ENCODE measurements at places on chromosomes 2 and 18. TPM values are rescaled to one million over a fixed set of nuclear protein-coding genes. Genes with fewer than 3 reads are reported as not detected.

DNA sequence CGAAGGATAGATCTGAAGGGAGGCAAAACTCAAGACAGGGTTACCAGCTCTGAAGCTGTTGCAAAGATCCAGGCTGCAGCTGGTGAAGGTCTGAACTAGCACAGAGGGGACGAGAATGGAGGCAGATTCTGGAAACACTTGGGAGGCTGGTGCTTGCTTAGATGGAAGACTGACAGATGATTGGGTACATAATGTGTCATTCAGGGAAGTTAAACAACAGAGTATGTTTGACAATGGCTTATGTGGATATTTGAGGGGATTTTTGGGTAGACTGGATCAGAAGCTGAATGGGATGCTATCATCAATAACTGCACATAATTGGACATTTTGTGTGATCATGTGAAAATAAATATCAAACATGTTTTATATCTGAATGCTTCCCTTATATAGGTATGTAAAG, 2.3 kb upstream of the ZNF396 start:
- DNase-seq = no peak

GRCh38 chr2:70954886-70955285, 19.2 kb downstream of the ATP6V1B1 start:
- DNase-seq = peak; percentile 3

- no peak for DNase-seq
Measured at GRCh38 chr2:178238154-178238521, 43.8 kb downstream of the OSBPL6 start.

- DNase-seq = no peak
Measured at GRCh38 chr18:57863706-57864105, 60.6 kb upstream of the ATP8B1 start.

- peak; percentile 95 for DNase-seq
Measured at GRCh38 chr2:174039551-174040416, 74.6 kb upstream of the SP3 start.

GRCh38 chr2:101332885-101333766, 24.6 kb upstream of the RNF149 start:
- DNase-seq = no peak

Gene ZSCAN30
- 31.5 TPM for total RNA-seq

GRCh38 chr2:234102112-234102511, 51.6 kb downstream of the SPP2 start:
- no peak for DNase-seq

Gene VAMP5
- total RNA-seq = 4.9 TPM

DNA sequence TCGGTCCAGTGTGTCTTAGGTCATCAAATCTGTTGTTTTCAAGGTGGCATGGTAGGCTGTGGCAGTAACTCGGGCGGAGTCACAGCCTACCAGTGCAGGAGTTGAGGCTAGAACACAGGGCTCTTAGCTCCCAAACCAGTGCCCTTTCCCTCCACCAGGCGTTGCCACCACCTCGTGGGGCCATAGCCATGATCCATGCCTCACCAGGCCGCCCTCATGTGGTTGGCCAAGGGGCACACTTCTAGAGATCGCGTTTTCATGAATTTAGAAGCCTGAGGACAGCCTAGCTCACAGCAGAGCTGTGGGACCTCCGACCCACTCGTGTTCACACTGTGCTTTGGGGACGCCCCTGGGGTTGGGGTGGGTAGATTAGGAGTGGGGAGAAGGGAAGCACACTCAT, 10.6 kb downstream of the SEC11C start:
- no peak for DNase-seq

- DNase-seq = no peak
Measured at GRCh38 chr2:127403460-127403859, 14.8 kb upstream of the PROC start.

DNA sequence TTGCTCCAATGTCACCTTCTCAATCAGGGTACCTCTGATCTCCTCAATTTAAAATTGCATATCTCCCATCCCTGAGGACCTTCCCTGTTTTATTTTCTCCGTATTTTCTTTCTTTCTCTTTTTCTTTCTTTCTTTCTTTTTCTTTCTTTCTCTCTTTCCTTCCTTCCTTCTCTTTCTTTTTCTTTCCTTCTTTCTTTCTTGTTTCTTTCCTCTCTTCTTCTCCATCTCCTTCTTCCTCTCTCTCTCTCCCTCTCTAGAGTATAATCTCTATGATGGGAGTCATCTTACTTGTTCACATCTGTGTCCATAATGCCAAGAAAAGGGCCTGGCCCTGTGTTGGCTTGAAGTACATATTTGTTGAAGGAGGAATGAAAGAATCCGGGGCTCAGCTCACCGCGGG, 21.3 kb upstream of the SIX2 start:
- DNase-seq = no peak

- no peak for DNase-seq
Measured at GRCh38 chr2:85975581-85975980, 86.8 kb upstream of the ST3GAL5 start.

Gene ITGA4
- 1.6 TPM for total RNA-seq

Gene AGXT
- 0.24 TPM for total RNA-seq

Gene UGT1A10
- 0.31 TPM for total RNA-seq

- no peak for DNase-seq
Measured at GRCh38 chr18:56559044-56559443, 79.3 kb downstream of the TXNL1 start.

Gene OSBPL6
- 3.8 TPM for total RNA-seq

DNA sequence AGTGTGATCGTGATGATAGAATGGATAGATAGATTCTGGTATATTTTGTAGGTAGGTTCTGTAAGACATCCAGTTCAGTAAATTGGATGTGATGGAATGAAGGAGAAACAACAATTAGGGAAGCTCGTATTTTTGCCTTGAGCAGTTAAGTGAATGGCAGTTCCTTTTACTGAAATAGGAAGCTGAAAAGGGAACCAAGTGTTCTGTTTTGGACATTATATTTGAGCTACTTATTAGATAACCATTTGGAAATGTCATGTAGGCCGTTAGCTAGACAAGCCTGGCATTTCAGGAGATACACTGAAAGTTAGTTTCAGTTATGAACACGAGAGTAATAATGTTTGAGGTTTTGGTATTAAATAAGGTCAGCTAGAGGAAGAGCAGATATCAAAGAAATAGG, 41.5 kb downstream of the MARCHF7 start:
- no peak for DNase-seq

Gene ARHGAP15
- total RNA-seq = 7.7 TPM

Gene MEX3C
- 161 TPM for total RNA-seq

GRCh38 chr18:58135701-58136331, 91.8 kb downstream of the NEDD4L start:
- peak; percentile 77 for DNase-seq

Gene SCN3A
- total RNA-seq = 3.7 TPM

GRCh38 chr2:219857751-219858150, 230.3 kb downstream of the SLC4A3 start:
- DNase-seq = no peak

DNA sequence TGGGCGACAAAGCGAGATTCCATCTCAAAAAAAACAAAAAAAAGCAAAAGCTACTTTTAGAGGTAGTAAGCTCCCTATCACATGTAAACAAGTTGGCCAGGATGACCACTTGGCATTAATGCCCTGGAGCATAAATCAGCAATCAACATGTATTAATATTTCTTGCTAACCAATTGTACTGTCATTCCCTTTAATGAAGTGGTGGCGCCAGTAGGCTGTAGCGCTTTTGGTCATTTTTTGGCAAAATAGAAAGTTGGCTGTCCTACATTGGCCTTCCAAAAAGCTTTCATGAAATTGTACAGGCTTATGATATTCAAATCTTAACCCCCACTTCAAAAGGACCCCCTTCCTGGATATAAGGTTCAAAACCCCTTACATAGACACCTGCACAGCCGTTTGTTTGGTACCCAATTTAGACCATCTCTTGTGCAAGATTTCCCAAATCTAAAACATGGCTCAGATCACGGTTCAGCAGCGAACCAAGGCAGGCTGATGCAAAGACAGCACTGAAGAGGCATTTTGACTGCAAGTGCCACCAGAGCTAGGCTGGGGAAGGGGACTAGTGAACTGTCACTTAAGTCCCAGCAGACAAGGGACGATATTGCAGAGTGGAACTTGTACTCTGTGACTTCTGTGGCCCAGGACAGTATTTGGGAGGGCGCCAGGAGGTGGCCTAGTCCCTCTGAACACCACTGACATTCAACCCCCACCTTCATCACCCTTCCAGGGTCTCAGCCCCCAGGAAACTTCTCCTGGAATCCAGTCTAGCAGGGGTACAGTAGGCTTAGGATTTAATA, 31.9 kb downstream of the SMAD7 start:
- DNase-seq = no peak

Gene IGFBP2
- total RNA-seq = 118 TPM

- no peak for DNase-seq
Measured at GRCh38 chr2:133369901-133370658, 198.2 kb downstream of the NCKAP5 start.

Gene CHCHD5
- total RNA-seq = 49.0 TPM

DNA sequence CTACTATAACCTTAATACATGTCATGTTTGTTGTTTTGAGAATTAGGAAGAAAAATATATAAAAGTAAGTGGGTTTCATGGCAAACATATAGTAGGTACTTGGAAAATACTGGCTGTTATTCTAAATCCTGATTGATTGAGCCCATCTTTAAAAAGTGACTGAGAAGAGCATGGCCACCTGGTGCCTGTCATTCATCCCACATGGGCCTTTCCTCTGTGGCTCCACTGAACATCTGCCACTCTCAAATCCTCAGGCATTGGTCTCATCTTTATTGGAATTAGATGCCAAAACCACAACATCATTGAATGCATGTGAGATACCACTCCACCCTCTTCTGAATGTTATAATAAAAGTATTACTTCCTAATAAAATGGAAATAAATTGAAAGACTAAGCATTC, 101.6 kb upstream of the TTN start:
- no peak for DNase-seq

Gene CCDC74A
- 176 TPM for total RNA-seq

Gene INHBB
- total RNA-seq = 55.4 TPM

DNA sequence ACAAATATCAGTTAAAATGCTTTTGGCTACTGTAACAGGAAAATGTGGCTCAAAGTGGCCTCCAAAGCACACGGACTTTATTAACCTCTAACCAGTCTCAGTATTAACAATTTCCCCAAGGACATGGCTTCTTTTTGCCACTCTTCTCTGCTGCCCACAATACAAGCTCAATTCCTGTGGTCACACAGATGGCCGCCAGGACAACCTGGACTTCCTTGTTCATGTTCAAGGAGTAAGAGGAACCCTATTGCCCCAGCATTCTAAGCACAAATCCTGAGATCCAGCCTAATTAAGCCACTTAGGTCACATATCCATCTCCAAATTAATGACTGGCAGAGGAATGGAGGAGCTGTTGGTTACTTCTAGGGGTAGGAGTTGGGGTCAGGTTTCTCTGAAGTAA, 38.2 kb downstream of the AOX1 start:
- no peak for DNase-seq

Gene TEX44
- total RNA-seq = 248 TPM

Data from testis (tissue), 5 donors.